ENCODE measurements at places on chromosomes 1 and 21. TPM values are rescaled to one million over a fixed set of nuclear protein-coding genes. Genes with fewer than 3 reads are reported as not detected.

EPHX1 gene
- 54.0 TPM for polyA plus RNA-seq

DCLRE1B gene
- 0.97 TPM for polyA plus RNA-seq

BSND gene
- polyA plus RNA-seq = not detected

FAM43B gene
- polyA plus RNA-seq = 1.3 TPM

S100A7A gene
- not detected for polyA plus RNA-seq

TSTD1 gene
- 63.6 TPM for polyA plus RNA-seq

PLA2G4A gene
- polyA plus RNA-seq = 3.2 TPM

TMEM269 gene
- not detected for polyA plus RNA-seq

FMO3 gene
- polyA plus RNA-seq = 2.0 TPM

ATP8B2 gene
- 15.9 TPM for polyA plus RNA-seq

SPRR1A gene
- not detected for polyA plus RNA-seq

CCDC24 gene
- 2.8 TPM for polyA plus RNA-seq

CLDN17 gene
- polyA plus RNA-seq = not detected

TPTE gene
- polyA plus RNA-seq = not detected

NLRP3 gene
- 0.50 TPM for polyA plus RNA-seq

PADI2 gene
- 0.07 TPM for polyA plus RNA-seq

MX2 gene
- 6.2 TPM for polyA plus RNA-seq

MAGI3 gene
- 2.9 TPM for polyA plus RNA-seq

GBP4 gene
- 12.9 TPM for polyA plus RNA-seq

RBM11 gene
- 2.3 TPM for polyA plus RNA-seq

SMG7 gene
- 18.6 TPM for polyA plus RNA-seq

GLIS1 gene
- polyA plus RNA-seq = 0.14 TPM

SMIM11 gene
- polyA plus RNA-seq = 9.9 TPM

CELF3 gene
- 0.18 TPM for polyA plus RNA-seq

ABCA4 gene
- 0.09 TPM for polyA plus RNA-seq

HUNK gene
- polyA plus RNA-seq = 0.07 TPM

RPL22 gene
- polyA plus RNA-seq = 260 TPM

SERINC2 gene
- 2.5 TPM for polyA plus RNA-seq

OR2T1 gene
- polyA plus RNA-seq = not detected

PTGFRN gene
- 100 TPM for polyA plus RNA-seq

PPIAL4G gene
- not detected for polyA plus RNA-seq

UBASH3A gene
- polyA plus RNA-seq = 0.07 TPM

LCE2C gene
- not detected for polyA plus RNA-seq

CGN gene
- polyA plus RNA-seq = 0.18 TPM

SLFNL1 gene
- polyA plus RNA-seq = 0.16 TPM

SH3D21 gene
- 3.5 TPM for polyA plus RNA-seq

PRDM16 gene
- 1.9 TPM for polyA plus RNA-seq

GABRD gene
- 0.48 TPM for polyA plus RNA-seq

ITLN1 gene
- polyA plus RNA-seq = 3.0 TPM

OVAAL gene
- 1.7 TPM for polyA plus RNA-seq

AQP10 gene
- 0.23 TPM for polyA plus RNA-seq

EFNA1 gene
- 28.8 TPM for polyA plus RNA-seq

CR1 gene
- 0.16 TPM for polyA plus RNA-seq

TFF2 gene
- polyA plus RNA-seq = not detected

AXDND1 gene
- not detected for polyA plus RNA-seq

ANGPTL3 gene
- polyA plus RNA-seq = not detected

RGS1 gene
- polyA plus RNA-seq = 5.5 TPM

COL8A2 gene
- 2.4 TPM for polyA plus RNA-seq

UMODL1 gene
- polyA plus RNA-seq = not detected

NECTIN4 gene
- polyA plus RNA-seq = 0.02 TPM

RRAGC gene
- 12.5 TPM for polyA plus RNA-seq

RGS8 gene
- 0.02 TPM for polyA plus RNA-seq

SLC25A34 gene
- 8.1 TPM for polyA plus RNA-seq

ANKRD34A gene
- 1.8 TPM for polyA plus RNA-seq

NBPF1 gene
- 6.5 TPM for polyA plus RNA-seq
